ENCODE measurements at places on chromosomes 2 and 18. TPM values are rescaled to one million over a fixed set of nuclear protein-coding genes. Genes with fewer than 3 reads are reported as not detected.

The ALKAL2 gene
- 96.6 TPM for total RNA-seq

- DNase-seq, result no peak
Measured at GRCh38 chr18:63440219-63440618, 17.9 kb upstream of the VPS4B start.

GRCh38 chr2:105261061-105261460 lies 19.5 kb downstream of the GPR45 start:
- no peak for DNase-seq

- DNase-seq, result no peak
Measured at GRCh38 chr18:47113796-47114540, 36.3 kb downstream of the HDHD2 start.
